ENCODE measurements at places on chromosomes 5 and 9. TPM values are rescaled to one million over a fixed set of nuclear protein-coding genes. Genes with fewer than 3 reads are reported as not detected.

The SMAD5 gene
- 49.5 TPM for total RNA-seq

GRCh38 chr5:103889500-103890209, 327.1 kb upstream of the NUDT12 start:
- no peak for DNase-seq

DNA sequence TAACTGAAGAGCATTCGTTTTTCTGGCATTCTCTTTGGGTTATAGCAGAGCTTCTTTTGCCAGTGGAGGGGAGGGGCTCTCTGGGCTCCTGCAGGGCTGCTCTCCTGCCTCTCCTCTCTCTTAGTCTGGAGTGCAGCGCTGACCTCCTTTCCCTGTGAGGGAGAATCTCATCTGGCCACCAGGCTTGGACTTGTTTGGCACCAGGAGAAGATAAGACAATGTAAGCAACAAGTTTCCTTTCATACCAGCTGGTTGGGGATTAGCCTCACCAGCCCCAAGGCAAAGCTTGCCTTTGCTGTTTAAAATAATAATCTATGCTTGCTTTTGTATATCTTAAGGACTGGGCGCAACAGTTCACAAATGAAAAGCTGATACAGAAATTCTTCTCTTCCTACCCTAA, 196.4 kb downstream of the TLE4 start:
- no peak for DNase-seq

GRCh38 chr9:137685741-137686420, 67.1 kb downstream of the EHMT1 start:
- DNase-seq, result no peak

- no peak for DNase-seq
These were observed 2.2 kb downstream of the C5orf46 start for GRCh38 chr5:147904110-147904509.

The PCDHGC5 gene
- 0.56 TPM for total RNA-seq

- DNase-seq, result peak; percentile 15
These were observed 135.9 kb downstream of the CCDC192 start for GRCh38 chr5:127839072-127839471.

The PKD2L2 gene
- not detected for total RNA-seq

DNA sequence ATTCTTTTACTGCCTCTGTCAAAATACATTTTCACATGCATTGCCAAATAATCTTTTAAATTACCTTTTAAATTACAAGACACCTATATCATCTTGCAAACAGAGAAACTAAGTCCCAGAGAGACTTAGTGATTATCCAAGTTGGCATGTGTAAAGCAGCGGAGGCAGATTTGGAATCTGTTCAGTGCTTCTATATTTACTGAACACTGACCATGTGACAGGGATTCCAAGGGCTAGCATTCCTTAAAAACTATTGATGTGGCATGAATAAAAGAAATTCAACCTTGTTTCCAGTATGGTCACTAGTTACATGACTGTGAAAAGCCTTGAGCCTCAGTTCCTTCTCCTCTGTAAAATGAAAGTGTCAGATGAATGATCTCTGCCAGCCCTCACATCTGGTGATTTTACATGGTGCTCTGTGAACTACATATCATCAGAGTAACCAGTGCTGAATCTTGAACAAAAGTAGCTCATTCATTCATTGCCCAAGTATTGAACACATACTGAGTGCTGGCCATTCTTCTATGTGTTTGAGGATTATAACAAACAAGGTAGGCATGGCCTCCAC, 71.9 kb upstream of the PPP1R2B start:
- DNase-seq, result no peak

The BAAT gene
- not detected for total RNA-seq

- peak; percentile 70 for DNase-seq
These were observed 8.8 kb upstream of the IGFBPL1 start for GRCh38 chr9:38432922-38433510.

DNA sequence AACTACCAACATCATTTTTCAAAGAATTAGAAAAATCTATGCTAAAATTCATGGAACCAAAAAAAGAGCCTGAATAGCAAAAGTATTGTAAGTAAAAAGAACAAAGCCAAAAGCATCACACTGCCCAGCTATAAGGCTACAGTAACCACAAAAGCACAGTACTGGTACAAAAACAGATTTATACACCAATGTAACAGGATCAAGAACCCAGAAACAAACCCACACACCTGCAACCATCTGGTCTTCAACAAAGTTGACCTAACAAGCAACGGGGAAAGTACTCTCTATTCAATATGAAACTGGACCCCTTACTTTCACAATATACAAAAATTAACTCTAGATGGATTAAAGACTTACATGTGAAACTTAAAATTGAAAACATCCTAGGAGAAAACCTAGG, 94.2 kb upstream of the TARS1 start:
- no peak for DNase-seq

The PCDHGA6 gene
- total RNA-seq, result 2.2 TPM

The PHF24 gene
- total RNA-seq, result not detected

The PIK3R1 gene
- total RNA-seq, result 18.4 TPM

- DNase-seq, result no peak
These were observed 188.9 kb downstream of the SGCD start for GRCh38 chr5:156515803-156516360.

- no peak for DNase-seq
These were observed 97.9 kb upstream of the LPAR1 start for GRCh38 chr9:111136180-111136579.

- peak; percentile 33 for DNase-seq
These were observed 21.0 kb upstream of the ALDH1B1 start for GRCh38 chr9:38371495-38371894.

The AJM1 gene
- 1.0 TPM for total RNA-seq

DNA sequence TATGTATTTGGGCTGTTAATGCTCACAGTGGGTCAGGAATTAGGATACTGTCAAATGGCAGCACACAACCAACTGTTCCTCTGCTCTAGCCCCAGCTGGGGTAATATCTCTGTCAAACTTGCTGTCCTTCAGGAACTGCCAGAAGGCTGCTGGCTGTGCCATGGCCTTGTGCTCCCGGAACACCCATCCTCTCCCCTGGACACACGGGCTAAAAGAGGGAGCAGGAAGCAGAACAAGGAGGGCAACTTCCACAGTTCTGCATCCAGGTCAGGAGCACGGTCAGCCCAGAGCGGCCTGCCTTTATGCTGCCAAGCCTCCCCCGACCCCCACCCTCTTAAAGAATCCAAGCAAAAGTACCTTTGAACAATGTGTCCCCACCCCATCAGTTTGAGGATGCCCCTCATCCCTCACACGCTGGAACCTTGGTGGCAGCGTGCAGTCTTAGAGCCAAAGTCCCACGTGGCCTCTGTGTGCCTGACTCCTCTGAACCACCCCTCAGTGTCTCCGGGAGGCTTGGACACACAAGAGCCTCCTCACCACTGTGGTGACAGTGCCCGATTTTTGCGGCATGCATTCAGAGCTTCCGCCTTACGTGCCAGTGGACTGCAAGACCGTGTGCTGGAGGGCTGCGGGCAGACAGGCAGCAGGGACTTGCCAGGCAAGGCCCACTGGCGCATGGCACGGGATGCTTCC, 60.8 kb downstream of the PSMB7 start:
- DNase-seq, result no peak

The TSSK1B gene
- total RNA-seq, result not detected

The MYOT gene
- total RNA-seq, result not detected

The ACOT12 gene
- not detected for total RNA-seq

The FAM151B gene
- total RNA-seq, result 2.6 TPM

The BARHL1 gene
- not detected for total RNA-seq

GRCh38 chr9:133598978-133599377, 10.2 kb downstream of the FAM163B start:
- no peak for DNase-seq

DNA sequence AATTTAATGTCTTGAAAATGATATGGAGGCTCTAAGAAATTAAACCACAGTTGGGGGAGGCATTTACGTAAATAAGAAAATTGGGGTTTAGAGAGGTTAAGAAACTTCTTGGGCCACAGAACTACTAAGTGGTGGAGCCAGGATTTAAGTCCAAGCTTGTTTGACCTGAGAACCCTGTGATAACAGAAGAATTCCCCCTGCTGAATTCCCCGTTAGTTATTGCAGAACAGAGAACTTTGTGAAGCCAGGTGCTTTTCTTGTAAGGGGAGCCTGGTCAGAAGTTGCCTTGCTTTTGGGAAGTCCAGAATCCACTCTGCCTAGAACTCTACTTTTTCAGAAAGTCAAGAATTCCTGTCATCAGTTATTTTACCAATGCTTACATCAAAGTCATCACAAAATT, 309.3 kb upstream of the SEMA6A start:
- no peak for DNase-seq

DNA sequence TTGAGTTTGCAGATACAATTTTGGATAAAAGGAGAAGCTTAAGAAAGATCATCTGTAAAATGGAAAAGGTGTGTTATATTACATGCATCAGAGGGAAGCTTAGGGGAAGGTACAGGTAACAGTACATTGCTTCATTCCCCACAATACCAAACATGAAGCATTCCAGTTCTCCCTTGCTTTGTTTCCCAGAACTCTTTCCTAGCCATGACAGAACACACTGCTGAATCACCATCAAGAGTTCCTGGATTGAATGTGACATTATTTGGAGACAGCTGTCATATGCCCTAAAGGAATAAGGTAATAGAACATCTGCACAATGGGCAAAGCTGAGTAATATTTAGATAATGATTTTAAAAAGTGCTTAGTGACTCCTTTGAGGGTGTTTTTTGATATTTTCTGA, 303.5 kb upstream of the ST8SIA4 start:
- no peak for DNase-seq

DNA sequence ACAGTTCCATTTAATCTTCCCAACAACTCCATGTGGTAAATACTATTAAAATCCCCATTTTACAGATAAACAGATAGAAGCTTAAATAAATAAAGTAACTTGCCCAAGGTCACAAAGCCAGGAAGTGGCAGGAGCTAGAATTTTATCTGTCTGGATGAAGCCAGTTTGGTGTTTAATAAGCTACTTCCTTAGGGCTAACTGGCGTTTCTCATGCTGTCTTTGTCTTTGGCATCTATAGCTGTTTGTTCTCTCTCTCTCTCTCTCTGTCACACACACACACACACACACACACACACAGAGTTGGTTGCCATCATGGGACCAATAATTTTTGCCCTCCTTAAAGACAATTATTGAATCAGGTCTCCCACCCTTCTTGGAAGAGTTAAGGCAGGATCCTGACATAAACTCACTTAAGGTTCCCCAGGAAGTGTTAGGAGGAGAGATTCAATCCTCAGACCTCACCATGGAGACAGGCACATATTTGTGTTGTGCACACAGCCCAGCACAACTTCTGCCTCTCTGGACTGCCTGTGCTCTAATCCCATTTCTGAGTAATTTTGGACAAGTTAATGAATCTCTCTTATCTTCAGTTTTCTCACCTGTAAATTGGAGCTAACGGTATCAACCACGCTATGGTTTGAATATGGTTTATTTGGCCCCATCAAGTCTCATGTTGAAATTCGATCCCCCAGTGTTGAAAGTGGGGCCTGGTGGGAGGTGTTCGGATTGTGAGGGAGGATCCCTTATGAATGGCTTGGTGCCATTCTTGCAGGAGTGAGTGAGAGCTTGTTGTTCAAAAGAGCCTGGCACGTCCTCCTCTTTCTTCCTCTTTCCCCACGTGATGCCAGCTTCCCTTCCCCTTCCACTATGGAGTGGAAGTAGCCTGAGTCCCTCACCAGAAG, 8.3 kb upstream of the ADRA1B start:
- DNase-seq, result no peak

GRCh38 chr5:36946101-36946500, 69.5 kb downstream of the NIPBL start:
- DNase-seq, result no peak

- peak; percentile 3 for DNase-seq
These were observed 315.2 kb upstream of the ACO1 start for GRCh38 chr9:32069169-32069813.

- DNase-seq, result no peak
These were observed 40.5 kb downstream of the PTTG1 start for GRCh38 chr5:160462167-160462566.

The BRIX1 gene
- 28.6 TPM for total RNA-seq

- no peak for DNase-seq
These were observed 570.9 kb downstream of the TLE1 start for GRCh38 chr9:81118416-81118815.

DNA sequence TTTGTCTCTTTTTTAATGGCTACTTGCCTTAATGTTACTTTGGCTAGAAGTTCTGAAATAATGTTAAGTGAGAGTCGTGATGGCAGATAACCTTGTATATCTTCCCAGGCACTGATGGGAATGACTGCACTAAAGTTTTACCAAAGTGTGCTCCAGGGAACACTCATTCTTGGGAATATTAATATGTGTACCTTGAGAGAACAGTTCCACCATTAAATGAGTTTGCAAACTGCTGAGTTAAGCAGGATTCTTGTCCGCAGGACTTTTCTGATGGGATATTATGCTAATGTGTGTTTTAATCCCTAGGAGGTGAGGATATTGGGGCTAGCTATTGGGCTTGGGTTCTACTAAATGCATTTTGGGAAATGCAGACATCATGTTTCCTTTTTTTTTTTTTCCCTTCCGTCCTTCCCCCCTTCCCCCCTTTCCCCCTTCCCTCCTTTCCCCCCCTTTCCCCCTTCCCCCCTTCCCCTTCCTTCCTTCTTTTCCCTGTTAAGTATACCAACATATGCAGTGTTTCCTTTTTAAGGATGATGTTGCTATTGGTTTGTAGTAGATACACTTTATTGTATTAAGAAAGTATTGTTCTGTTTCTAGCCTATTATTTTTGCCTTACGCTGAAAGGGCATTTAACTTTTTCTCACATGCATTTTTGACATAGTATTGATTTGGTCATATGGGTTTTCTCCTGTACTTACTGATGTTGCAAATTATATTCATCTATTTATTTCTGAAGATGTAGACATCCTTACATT, 15.5 kb downstream of the ZBTB34 start:
- DNase-seq, result no peak

GRCh38 chr5:173472164-173472563, 143.9 kb upstream of the STC2 start:
- peak; percentile 91 for DNase-seq

The SEMA5A gene
- 0.17 TPM for total RNA-seq

All from dermis blood vessel endothelial cell (primary cell).